ENCODE measurements at places on chromosomes 3 and 15. TPM values are rescaled to one million over a fixed set of nuclear protein-coding genes. Genes with fewer than 3 reads are reported as not detected.

Gene CCR3
- total RNA-seq: not detected

Gene FEZF2
- total RNA-seq: not detected

Gene TSC22D2
- total RNA-seq: 48.3 TPM

Gene SNX22
- total RNA-seq: 0.42 TPM

Gene POLG
- 31.1 TPM for total RNA-seq

Gene BTD
- total RNA-seq: 24.6 TPM

Gene ARRDC4
- 36.7 TPM for total RNA-seq

Gene MESP2
- total RNA-seq: not detected

Gene TEX9
- total RNA-seq: 17.3 TPM

Gene MEIS2
- total RNA-seq: 163 TPM

Gene MUC4
- 0.42 TPM for total RNA-seq

Gene NPAP1
- 0.58 TPM for total RNA-seq

All from urinary bladder (tissue), 4 donors.